Epithelial cell of alveolus of lung (primary cell): ENCODE measurements at places on chromosomes 7 and 10. TPM values are rescaled to one million over a fixed set of nuclear protein-coding genes. Genes with fewer than 3 reads are reported as not detected.

PRF1 gene
- total RNA-seq: not detected in 2 replicates

VSIR gene
- 1.8 and 21.9 TPM in 2 replicates for total RNA-seq

TMEM243 gene
- total RNA-seq: 28.2 and 34.6 TPM in 2 replicates

ADGRA1 gene
- total RNA-seq: 0.32 TPM in 1 of 2 replicates, not detected in the other

BAIAP2L1 gene
- total RNA-seq: 5.4 and 8.5 TPM in 2 replicates

KIAA1217 gene
- total RNA-seq: 3.7 and 5.6 TPM in 2 replicates

RASA4B gene
- 2.1 and 2.6 TPM in 2 replicates for total RNA-seq

OR6B1 gene
- total RNA-seq: not detected in 2 replicates

HYAL4 gene
- total RNA-seq: not detected in 2 replicates

WNT8B gene
- total RNA-seq: not detected in 2 replicates

CSTF2T gene
- 18.0 and 20.6 TPM in 2 replicates for total RNA-seq

CLCN1 gene
- total RNA-seq: 0.13 TPM in 1 of 2 replicates, not detected in the other
